ENCODE measurements at places on chromosomes 7 and 10.
A peak's percentile ranks its signal among the peaks of the same experiment; 100 is the strongest.

- no peak for DNase-seq
These were observed 64.2 kb downstream of the CNOT4 start for GRCh38 chr7:135445690-135446089.

GRCh38 chr7:90832726-90833125, 236.6 kb downstream of the CDK14 start:
- no peak for DNase-seq

DNA sequence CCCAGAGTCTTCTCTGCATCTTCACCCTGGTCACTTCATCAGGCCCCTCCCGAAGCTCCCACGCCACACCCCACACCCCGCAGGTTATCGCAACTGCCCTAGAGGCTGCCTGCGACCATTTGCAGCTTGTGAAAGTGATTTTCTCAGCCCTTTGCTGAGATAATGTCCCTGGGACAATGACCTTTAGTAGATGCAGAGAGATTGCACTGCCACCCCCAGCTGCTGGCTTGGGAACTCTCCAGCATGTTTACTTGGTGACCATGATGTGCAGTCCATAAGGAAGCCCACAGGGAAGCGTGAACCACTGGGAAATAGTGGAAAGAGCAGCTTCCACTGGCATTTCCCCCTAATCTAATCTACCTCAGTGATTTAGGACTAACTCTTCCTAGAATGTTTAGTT, 97.3 kb downstream of the WNT2 start:
- DNase-seq = no peak

GRCh38 chr10:120205368-120206018, 251.5 kb upstream of the PLPP4 start:
- DNase-seq = no peak

GRCh38 chr7:3591219-3591618, 290.2 kb downstream of the SDK1 start:
- no peak for DNase-seq

- peak; percentile 66 for DNase-seq
These were observed 14.0 kb downstream of the AMZ1 start for GRCh38 chr7:2701832-2702593.

DNA sequence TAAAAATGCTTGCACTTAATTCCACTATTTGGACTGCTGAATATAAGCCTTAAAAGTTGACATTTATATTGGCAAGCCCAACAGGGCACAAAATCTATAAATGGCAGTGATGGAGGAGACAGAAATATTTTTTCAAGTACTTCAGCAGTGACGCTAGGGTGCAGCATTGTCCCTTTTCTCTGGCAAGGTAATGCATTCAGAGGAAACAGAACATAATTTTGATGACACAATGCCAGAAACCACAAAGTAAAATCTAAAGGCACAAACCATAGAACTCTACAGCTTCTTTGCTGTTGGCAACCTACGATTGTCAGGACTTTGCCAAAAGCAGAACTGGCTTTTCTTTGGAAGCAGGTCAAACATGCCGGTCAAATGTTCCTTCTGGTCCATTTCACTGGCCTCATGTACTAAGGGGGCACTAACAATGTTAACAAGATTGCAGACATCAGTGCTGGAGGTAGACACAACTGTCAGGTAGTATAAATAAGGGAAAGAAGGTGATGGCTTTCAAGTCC, 30.9 kb upstream of the FAM133B start:
- DNase-seq = peak; percentile 53

- DNase-seq = no peak
These were observed 6.8 kb upstream of the KIAA1217 start for GRCh38 chr10:24202181-24202570.

- no peak for DNase-seq
These were observed 32.7 kb downstream of the PRKAG2 start for GRCh38 chr7:151844071-151844824.

GRCh38 chr7:149884541-149884940, 10.8 kb downstream of the ATP6V0E2 start:
- DNase-seq = no peak

DNA sequence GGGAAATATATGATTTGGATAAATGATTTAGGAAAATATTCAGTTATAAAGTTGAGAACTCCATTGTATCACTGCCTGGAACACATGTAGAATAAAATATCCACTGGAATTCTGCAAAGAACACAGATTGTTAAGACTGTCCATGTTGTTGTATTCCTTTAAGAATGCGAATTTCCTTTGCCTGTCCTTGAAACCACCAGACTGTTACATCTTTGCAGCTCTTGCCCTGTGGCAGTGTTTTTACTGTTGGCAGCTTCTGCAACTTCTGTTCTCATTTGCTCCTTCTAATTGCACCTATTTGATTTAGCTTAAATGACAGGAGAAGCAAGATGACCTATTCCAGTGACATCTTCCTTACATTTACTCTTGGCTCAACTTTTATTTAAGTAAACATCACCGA, 39.7 kb downstream of the MALSU1 start:
- no peak for DNase-seq

- no peak for DNase-seq
These were observed 176.8 kb downstream of the CALN1 start for GRCh38 chr7:72235351-72235750.

- peak; percentile 79 for DNase-seq
These were observed 26.7 kb upstream of the MKI67 start for GRCh38 chr10:128152741-128153580.

DNA sequence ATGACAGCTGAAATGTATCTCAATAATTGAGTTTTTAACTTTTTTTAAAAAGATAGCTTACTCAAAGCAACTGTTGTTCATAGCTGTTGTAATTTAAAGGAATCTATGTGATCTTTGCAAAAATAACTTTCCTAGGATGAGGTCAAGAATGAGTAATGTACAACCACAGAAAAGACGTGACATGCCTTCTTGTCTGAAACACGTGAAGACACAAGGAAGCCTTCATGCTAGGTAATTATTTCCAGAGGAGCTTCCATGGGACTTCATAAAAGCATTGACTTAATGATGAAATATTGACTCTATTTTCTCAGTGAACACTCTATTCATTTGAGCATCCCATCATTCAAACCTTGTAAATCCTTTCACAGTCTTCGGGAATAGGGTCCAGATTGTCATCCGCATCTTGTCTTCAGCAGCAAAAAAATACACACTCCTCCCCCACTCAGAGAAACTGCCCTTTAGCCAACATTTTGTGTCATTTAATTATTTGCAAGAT, 528.0 kb downstream of the NRG3 start:
- DNase-seq = no peak

DNA sequence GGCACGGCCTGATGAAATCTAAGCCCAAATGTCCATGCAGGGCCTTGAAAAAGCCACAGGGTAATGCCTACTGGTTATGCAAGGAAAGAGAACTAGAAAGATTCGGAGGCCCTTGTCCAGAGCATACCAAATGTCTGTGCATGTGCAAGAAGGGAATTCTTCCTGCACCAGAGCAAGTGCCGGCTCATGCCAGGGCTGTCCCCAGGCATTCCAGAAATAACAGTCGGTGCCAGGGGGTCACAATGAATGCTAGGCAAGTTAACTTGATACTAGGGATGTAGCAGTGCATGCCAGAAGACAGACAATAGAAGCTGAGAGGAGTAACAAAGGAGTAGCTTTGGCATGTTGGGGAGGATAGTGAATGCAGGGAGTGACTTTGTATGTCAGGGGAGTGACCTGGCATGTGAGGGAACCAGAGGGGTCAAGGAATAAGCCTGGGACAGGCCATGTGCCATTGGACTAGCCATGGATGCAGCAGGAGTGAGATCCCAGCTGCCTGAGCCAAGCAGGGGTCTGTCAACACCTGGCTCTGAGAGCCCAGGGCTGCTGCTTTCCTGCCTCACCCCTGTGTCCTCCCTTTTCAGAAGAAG, 119.5 kb upstream of the UNC5B start:
- DNase-seq = no peak

GRCh38 chr10:113030453-113030852, 80.4 kb downstream of the TCF7L2 start:
- no peak for DNase-seq

DNA sequence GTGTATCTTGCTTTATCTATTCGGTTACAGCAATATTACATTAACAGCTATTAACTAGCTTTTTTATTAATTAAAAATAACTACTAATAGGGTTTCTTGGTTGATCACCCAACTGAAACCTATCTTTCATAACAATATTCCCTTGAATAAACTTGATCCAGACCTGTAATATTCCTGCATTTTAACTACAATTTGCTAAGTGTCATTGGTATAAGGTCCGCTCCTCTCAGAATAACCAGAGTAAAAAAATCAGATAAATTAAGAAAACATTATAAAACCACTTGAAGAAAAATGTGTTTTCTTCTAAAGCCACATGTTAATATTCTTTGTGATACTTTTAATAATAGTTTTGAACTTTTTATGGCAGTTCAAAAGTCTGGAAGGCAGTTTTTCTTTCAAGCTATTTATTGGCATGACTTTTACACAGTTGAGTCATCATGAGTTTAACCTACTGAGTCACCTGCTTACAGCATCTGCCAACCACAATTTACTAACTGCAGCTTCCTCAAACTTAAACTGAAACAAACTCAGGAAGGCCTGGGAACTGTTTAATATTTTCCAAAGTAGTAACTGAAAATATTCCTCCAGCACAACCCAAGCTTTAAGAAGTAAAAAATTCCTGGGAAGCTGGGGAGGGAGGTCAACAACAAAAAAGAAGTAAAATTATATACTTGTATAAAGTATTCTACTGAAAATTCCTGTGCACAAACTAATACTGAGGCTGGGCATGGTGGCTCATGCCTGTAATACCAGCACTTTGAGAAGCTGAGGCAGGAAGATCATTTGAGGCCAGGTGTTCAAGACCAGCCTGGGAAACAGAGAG, 103.2 kb downstream of the NRBF2 start:
- no peak for DNase-seq

- DNase-seq = no peak
These were observed 305.7 kb downstream of the FZD1 start for GRCh38 chr7:91569728-91570457.

- DNase-seq = no peak
These were observed 139.0 kb downstream of the CREB5 start for GRCh38 chr7:28551331-28551730.

- peak; percentile 44 for DNase-seq
These were observed 108.7 kb downstream of the TCF7L2 start for GRCh38 chr10:113058523-113059370.

- DNase-seq = peak; percentile 65
These were observed at the start of gene LDB3 for GRCh38 chr10:86668297-86669165. TSS of gene LDB3 (plus strand) at chr10:86668511. CDS start at chr10:86668692, 181 bp downstream.

DNA sequence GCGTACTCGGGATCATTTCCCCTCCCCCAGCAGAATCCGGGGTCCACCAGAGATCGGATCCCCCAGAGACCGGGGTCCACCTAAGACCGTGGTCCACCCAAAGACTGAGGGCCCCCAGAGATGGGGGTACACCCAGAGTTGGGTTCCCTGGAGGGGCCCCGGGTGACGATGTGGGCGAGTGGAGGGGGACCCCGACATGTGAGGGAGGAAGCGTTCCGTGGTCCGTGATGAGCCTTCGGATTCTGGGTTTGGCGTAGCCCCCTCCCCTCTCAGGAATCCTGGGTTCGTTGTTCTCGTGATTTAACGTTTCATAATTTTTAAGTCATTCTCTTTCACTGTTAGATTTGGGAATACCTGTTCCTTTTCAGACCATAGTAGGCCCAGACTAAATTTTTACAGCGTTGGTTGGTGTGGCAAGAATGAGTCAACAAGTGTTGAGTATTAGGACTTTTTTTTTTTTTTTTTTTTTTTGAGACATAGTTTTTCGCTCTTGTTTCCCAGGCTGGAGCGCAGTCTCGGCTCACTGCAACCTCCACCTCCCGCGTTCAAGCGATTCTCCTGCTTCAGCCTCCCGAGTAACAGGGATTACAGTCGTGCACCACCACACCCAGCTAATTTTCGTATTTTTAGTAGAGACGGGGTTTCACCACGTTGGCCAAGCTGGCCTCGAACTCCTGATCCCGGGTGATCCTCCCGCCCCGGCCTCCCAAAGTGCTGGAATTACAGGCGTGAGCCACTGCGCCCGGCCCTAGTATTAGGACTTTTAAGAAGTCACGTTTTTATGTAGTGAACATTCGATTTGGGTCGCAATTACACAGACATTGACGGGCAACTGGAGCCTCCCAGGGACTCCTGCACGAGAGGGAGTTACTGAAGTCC, 672 bp downstream of the GTPBP4 start:
- DNase-seq = no peak

DNA sequence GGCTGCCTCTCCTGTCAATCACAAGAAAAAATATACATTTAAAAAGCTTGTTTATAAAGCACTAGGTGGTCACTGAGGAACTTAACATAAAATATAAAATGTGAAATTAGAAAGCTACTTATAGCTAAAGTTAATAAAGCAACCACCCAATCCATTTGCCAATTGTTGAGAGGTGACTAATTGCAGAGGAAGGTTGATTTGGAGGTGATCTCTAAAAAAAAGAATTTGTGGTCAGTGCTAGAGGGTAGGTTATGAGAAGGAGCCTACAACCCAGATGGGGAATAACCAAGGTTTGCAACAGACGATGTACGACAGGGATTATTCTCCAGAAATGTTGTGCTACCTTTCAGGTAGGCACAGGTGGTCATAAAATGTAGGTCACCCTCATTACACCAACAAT, 444.2 kb upstream of the C7orf33 start:
- no peak for DNase-seq

GRCh38 chr7:158353606-158354570, 233.7 kb downstream of the PTPRN2 start:
- peak; percentile 82 for DNase-seq

DNA sequence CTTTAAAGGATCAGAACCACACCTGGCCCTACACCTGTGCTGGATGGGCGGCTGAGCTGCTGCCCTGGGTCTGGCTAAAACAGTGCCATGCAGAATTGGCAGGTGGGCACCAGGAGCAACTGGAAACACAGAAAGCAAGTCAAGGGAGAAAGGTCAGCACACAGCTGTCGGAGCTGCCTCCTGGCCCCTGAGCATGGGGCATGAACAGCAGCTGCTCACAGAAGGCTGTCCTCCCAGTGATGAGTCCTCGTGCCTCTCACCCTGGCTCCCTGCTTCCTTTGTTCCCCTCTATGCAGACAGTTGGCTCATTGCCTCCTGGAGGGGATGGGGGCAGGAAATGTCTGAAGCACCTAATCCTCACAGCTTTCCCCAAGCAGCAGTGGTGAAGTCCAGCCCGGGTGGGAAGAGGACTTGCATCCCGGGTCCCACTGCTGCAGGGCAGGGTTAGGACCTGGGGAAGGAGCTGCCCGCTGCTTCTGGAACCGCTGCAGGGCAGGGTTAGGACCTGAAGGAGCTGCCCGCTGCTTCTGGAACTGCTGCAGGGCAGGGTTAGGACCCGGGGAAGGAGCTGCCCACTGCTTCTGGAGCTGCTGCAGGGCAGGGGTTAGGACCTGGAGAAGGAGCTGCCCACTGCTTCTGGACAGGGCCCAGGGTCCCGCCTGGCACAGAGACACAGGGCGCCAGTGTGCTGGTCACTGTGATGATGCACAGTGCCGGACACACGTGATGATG, 37.3 kb downstream of the VIPR2 start:
- no peak for DNase-seq

GRCh38 chr10:70380350-70381135, 1.9 kb downstream of the LRRC20 start:
- no peak for DNase-seq

- no peak for DNase-seq
These were observed 71.5 kb upstream of the SMNDC1 start for GRCh38 chr10:110376021-110376766.

- DNase-seq = no peak
These were observed 208.3 kb downstream of the JAZF1 start for GRCh38 chr7:27972276-27972675.

- no peak for DNase-seq
These were observed 105.8 kb downstream of the EXOC4 start for GRCh38 chr7:133358708-133359107.

GRCh38 chr10:93417266-93417665, 64.9 kb downstream of the MYOF start:
- DNase-seq = no peak

GRCh38 chr7:10128748-10129147, 844.9 kb upstream of the PHF14 start:
- DNase-seq = peak; percentile 32

GRCh38 chr7:148232784-148233183, 357.8 kb upstream of the C7orf33 start:
- no peak for DNase-seq
